ENCODE measurements at places on chromosomes 5 and 9.

DNA sequence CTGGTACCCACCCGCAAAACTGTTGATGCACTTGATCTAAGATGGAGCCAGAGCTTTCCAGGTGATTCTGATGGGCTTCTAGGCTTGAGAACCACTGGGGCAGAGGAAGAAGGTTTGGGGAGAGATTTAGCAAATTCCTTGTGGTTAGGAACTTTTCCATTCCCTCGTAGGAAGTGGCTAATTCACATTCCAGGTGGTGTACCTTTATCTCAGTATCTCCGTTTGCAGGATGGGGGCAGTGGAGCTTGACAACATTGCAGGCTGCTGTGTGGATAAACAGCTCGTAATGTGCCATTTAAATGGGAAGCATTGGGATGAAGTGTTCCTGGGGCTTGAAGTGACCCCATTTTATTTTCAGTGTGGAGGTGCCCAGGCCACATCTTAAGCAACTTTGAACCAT is 172.9 kb upstream of the IL12B start:
- DNase-seq = no peak

DNA sequence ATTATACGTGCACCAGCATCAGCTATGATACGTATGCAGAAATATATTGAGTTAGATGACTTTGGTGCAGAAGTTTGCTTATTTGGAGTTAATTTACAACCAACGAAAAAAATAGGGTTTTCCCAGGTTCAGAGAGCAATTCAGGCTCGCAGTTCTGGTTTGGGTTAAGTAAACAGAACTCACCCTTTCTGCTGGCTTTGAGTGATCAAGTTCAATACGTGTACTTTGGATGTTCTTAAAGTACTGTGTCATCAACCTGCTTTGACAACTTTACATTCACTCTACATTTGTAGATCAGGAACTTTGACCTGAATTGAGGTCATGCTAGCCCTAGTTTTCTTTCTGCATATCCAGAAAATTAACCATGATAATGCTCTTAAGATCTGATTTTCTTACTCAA is 40.7 kb downstream of the ACOT12 start:
- DNase-seq = no peak

DNA sequence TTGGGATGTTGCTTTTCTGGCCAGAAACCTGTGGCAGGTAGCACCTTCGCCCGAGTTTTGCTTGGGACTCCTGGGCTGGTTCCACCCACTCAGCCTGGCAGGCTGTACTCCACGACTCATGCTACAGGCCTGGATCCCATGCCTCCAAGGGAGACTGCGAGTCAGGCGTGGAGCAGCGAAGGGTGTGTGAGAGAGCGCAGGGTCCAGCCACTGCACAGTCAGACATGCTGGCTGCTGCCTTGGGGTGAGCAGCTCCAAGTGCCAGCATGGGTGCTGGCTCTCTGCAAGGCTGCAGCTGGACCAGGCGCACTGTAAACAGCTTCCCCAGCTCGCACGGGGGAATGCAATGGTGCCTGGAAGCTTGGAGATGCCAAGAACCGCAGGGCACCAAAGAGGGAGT is 249.6 kb upstream of the EDIL3 start:
- no peak for DNase-seq

DNA sequence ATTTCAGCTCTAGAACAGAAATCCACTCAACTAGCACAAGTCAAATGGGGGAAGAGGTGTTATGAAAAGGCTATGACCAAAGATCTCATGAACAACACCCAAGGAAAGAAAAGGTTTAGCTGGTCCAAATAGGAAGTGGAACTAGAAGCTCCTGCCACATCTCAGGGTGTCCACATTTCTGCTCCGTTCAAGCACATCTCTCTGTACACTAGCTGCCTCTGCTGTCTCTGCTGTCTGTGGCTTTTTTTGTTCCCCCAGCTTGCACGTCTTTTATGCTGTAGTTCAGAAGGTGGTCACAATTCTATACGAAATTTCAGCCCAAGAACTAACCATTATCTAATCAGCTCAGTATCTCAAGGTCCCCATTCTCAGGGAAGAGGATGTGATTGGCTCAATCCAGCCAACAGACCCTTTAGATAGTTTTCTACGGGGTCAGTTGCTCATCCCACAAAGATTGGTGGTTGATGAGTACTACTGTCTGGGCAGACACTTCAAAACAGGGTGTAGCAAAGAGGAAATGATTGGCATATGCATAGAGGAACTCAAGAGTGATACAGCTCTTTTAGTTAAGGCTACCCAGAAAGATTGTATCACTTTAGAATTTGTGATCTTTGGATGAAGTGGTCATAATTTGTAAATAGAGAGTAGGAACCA is 44.0 kb downstream of the FANCC start:
- DNase-seq = no peak

DNA sequence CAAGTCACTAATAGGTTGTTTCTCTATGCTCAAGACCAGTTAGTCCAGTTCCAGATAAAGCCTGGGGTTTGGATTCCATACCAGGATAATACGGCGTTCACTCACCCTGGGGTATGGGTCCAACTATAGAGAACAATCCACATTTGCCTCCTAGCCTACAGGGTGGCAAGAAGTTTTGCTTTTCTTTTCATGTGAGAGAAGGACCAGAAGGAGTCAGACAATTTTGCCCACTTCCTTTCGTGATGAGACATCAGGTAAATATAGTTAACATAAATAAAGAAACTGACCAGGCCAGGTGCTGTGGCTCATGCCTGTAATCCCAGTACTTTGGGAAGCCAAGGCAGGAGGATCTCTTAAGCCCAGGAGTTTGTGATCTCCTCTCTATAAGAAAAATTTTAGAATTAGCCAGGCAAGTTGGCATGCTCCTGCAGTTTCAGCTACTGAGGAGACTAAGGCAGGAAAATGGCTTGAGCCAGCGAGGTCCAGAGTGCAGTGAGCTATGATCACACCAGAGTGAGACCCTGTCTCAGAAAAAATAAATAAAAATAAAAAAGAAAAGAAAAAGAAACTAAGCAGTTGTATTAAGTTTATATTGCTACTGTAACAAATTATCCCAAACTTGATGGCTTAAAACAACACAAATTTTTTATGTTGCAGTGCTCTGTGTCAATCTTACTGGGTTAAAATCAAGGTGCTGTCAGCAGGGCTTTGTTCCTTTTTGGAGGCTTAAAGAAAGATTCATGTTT is 7.5 kb upstream of the REEP5 start:
- DNase-seq = no peak

GRCh38 chr5:43110606-43111170 is 10.0 kb upstream of the ZNF131 start:
- DNase-seq = no peak

- DNase-seq = no peak
These were observed 9.1 kb downstream of the SPATA31E1 start for GRCh38 chr9:87891754-87892153.

- DNase-seq = no peak
These were observed 51.1 kb upstream of the ORM1 start for GRCh38 chr9:114271556-114272510.
